ENCODE measurements at places on chromosomes 3 and 15.

- DNase-seq, result no peak
Observed at GRCh38 chr3:193701953-193702635, 109.1 kb downstream of the OPA1 start.

- no peak for DNase-seq
Observed at GRCh38 chr3:156148946-156149381, 28.6 kb downstream of the KCNAB1 start.

DNA sequence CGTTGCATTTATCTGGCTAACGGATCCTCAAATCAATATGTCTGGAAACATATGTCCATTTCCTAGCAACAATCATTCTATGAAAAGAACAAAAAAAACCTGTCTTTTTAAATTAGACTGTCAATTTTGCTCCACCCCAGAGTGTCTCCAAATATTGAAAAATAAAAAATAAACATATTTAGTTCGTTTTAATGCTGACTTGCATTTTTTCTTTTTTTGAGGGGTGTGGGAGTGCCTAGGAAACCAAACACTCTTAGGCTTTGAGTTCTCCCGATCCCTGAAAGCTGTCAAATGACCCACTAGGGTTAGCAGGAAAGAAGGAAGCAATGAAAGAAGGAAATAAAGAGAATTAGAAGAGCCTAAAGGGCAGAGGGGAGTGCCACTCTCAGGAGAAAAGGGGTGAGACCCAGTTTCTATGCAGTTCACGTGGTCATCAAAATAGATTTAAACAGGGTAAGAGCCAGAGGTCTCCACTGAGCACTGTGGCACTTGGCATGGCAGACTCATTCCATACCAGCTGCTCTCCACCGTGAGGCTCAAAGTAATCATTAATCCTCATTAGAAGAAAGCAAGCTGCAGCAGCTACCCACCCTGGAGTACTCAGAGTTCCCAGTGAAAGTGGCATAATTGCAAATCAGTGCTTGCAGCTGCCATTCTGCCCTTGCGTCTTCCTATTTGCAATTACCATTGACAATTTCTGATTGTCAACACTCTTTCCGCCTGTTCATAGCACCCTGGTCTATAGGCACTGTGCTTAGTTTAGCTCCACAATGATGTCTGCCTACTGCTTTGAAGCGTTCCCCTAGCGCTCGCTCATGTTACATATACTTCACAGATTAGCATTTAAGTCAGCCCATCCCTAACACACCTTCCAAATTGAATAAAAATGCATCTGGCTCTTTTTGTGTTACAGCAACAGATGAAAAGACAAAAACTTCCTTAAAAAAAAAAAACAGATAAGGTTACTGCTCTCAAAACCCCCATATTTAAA, 32.3 kb downstream of the PDZRN3 start:
- DNase-seq, result no peak

- DNase-seq, result no peak
Observed at GRCh38 chr3:134404366-134404885, 30.2 kb upstream of the AMOTL2 start.

GRCh38 chr3:71240034-71240433, 343.5 kb downstream of the FOXP1 start:
- no peak for DNase-seq

DNA sequence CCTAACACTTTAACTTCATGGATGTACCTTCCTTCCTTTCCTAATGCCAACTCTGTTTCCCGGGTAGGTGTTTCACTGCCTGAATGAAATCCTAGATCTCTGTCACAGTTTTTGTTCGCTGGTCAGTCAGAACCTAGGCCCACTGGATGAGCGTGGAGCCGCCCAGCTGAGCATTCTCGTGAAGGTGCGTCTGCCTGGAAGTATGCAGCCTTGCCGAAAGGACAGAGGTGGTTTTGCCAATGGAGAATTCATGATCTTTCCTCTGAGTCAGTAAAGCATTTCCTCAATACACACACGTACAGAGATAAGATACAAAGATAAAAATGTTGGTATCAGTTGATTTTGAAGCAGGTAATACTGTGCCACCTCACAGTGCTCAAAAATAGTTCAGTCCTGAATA, 32.7 kb downstream of the TUBGCP4 start:
- no peak for DNase-seq

GRCh38 chr3:122077293-122078234, 22.4 kb downstream of the CD86 start:
- DNase-seq, result no peak

GRCh38 chr3:150739877-150740645, 22.9 kb downstream of the SIAH2 start:
- no peak for DNase-seq

DNA sequence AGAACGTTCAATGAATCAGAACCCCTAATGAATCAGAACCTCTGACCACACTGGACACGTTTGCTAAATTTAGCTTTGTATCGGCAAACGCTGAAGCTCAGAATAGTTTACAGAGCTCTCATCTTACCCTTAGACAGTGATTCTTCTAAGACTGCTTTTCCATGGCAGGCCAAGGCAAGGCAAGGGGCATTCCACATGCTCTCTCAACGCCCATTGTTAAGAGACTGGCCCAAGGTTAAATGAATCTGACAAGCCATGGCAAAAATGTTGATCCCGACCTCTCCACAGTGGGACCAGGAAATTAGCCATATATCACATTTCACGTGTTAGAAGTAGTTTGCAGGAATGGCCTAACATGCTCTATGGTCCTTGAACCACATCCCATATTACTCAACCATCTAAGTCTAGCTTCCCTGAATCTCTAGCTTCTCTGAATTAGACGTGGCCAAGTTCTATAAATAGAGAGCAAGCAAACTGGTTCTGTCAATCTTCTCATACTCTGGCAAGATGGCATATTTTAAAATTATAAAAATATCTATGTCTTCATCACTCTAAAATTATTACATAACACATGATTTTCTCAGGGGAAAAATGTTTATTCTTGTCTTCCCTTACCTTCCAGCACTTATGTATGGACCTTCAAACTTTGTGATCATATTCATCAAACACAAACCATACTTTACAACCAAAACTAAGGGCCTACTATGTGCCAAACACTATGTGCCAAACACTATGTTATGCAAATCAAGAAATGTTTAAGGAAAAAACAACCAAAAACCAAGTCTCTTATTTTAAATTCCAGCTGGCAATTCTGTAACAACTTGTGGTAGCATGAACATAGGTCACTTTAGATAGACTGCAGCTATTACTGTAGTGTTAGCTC, 54.3 kb downstream of the AAGAB start:
- DNase-seq, result no peak

DNA sequence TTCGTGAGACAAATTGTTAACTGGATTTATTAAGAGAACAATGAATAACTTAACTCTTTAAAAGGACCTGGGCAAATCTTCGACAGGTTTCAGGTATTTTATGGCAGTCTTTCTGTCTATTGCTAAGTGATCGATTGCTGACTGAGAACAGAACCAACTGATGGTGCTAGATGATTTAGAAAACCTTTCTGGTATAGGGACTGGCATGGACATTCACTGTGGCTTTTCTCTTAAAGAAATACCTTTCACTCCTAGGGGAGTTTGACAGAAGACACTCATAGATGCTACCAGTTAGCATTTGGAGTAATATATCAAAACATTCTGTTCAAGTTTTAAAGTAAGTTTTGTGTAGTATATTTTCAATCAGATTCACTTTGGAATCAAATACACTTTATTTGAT, 654 bp downstream of the PPARG start:
- no peak for DNase-seq

- no peak for DNase-seq
Observed at GRCh38 chr3:24388611-24389010, 106.0 kb downstream of the THRB start.

DNA sequence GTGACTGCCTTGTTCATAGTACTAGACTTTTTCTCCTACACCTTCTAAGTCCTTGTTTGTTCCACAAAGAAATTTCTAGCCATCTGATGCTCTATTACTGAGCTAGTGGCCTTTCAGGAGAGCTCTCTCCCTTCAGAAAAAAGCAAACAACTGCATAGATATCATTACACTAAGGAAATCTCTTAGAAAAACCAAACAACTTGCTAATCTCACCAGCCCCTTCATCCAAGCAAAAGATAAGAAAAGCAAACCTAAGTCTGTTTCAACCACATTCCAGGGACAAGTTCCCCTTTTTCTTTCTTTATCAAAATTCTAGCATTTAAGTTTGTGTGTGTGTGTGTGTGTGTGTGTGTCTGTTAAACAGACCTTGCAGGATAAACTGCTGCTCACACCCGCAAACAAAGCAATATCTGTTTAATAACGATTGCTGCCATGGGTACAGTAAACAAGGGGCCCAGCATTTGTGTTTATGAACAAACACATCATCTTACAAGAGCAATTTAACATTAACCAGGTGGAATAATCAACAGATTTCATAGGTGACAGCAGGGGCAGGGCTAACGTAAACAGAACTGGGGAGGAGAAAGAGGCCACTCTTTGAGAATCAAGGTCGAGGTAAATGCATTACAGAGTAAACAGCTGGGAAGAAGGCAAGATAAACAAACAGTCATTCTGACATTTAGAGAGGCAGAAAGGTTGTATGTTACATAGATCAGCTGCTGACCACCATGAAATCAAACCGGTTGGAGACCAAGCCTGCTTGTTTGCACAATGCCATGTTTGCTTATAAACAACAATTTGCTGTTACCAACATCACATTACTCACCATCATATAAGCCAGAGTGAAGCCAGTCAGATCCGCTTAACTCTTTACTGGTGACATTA, 375.1 kb downstream of the FOXP1 start:
- no peak for DNase-seq
